ENCODE measurements at places on chromosomes 3 and 15.

DNA sequence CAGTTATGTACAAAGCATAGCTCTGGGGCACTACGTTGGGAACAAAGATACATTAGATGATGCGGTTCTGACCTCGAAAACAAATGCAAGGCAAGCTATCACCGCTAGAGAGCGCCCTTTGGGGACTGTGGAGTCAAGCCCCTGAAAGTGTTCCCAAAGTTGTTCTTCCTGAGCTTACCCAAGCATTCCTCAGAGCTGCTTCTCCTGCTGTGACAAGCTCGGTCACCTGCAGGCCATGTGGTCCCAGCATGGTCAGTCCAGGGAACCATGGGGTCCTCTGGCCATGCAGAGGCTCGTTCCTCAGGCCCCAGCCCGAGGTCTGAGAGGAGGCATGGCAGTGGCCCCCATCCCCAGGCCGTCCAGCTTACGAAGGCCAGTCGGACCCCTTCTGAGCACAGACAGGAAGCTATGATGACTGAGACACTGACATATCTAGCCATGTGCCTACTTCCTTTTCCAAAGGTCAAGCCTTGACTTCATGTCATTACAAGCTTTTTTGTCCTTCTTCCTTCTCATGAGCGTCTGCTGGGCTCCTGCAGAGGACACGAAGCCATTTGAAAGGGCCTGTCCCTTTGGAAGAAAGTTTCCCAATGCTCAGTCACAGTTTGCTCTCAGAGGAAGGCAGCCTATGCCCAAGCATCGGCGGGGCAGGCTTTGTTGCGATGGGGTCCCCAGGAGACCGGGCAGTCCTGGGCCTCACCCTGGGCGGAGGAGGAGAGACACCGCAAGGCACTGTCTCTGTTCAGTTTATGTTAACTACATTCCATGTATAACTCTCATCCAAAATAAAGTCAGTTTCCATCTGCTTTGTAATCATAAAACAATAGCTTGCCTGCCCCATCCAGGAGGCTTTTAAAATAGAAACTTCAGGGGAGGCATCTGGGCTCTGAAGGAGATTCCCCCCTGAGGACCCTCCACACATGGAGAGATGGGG is 79.3 kb downstream of the ATP10A start:
- peaks cover 2% of the 10 kb centered on the region for H3K4me1 ChIP-seq
- no peaks in the 10 kb centered on the region for H3K27me3 ChIP-seq
- no peak overlapping the region for H3K4me3 ChIP-seq
- H3K27ac ChIP-seq: no peak overlapping the region

- H3K4me1 ChIP-seq: peaks cover 25% of the 10 kb centered on the region
- H3K4me3 ChIP-seq: no peak overlapping the region
- DNase-seq: no peak
- H3K27ac ChIP-seq: no peak overlapping the region
- H3K27me3 ChIP-seq: no peaks in the 10 kb centered on the region
These were observed 10.2 kb upstream of the DLL4 start for GRCh38 chr15:40918799-40919392.

GRCh38 chr3:97871801-97872524 is 50.2 kb downstream of the CRYBG3 start:
- no peak overlapping the region for H3K27ac ChIP-seq
- no peak overlapping the region for H3K4me3 ChIP-seq
- DNase-seq: no peak
- H3K4me1 ChIP-seq: peaks cover 2% of the 10 kb centered on the region

GRCh38 chr3:62605413-62606068 is 232.2 kb upstream of the FEZF2 start:
- H3K4me1 ChIP-seq: peaks cover 7% of the 10 kb centered on the region
- no peaks in the 10 kb centered on the region for H3K27me3 ChIP-seq
- H3K4me3 ChIP-seq: no peak overlapping the region

- DNase-seq: no peak
- H3K4me1 ChIP-seq: peaks cover 3% of the 10 kb centered on the region
These were observed 217.4 kb upstream of the WNT5A start for GRCh38 chr3:55704521-55704920.

GRCh38 chr3:55621026-55621422 is 133.9 kb upstream of the WNT5A start:
- H3K4me1 ChIP-seq: peaks cover 2% of the 10 kb centered on the region
- no peaks in the 10 kb centered on the region for H3K36me3 ChIP-seq
- no peak overlapping the region for H3K27ac ChIP-seq
- H3K27me3 ChIP-seq: no peaks in the 10 kb centered on the region
- H3K4me3 ChIP-seq: no peak overlapping the region
- no peak for DNase-seq

- H3K27ac ChIP-seq: no peak overlapping the region
- no peaks in the 10 kb centered on the region for H3K27me3 ChIP-seq
- DNase-seq: no peak
These were observed 129.1 kb downstream of the IGF1R start for GRCh38 chr15:98777426-98777825.

DNA sequence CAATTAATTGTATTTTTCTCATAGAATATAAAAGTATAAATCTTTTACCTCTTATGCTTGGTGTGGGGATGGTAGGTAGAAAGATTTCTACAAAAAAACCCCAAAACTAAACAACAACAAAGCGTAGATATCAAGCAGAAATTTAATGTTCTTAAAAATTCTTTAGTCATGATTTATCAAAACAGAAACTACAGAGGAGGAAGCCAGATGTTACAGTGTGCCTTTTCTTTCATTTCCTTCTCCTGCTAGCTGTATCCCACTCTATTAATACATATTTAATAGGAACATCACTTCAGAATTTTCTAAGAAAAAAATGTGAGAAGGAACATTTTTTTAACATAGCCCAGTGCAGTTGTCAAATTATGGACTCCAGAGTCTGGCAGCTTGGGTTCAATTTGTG is 420.6 kb downstream of the TUSC7 start:
- H3K27ac ChIP-seq: no peak overlapping the region
- DNase-seq: no peak
- peaks cover 22% of the 10 kb centered on the region for H3K4me1 ChIP-seq
- no peak overlapping the region for H3K4me3 ChIP-seq
- H3K27me3 ChIP-seq: no peaks in the 10 kb centered on the region

DNA sequence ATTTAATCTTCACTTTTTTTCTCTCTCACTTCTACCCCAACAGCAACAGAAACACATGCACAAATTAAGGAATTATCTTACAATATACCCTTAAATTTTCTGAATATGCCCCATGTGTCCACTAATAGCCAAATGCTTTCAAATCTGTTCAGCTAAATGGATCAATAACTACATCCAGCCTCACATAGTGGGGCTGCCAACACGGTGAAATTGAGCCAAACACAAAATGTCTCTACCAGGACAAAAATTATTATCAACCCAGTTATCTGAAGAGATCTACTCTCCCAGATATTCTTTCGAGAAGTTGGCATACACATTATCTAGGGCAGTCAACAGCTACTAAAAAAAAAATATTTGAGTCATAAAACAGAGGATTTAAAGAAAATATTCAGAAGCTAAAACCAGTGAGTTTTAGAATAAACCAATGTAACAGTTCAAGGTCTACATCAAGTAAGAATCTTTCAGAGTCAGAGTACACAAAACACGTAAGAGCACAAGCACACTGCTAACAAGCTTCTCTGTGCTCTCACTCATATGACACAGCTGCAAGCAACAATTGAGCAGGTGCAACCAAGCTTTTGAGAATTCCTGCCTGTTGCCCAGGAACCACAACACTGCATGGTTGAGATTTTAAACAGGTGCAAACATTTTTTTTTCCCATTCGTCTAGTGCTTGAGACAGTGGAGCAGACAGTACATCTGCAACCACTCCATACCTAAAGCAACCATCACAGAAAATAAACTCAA is 247.7 kb downstream of the ZBTB20 start:
- no peak overlapping the region for H3K27ac ChIP-seq
- no peaks in the 10 kb centered on the region for H3K27me3 ChIP-seq
- no peak for DNase-seq
- H3K36me3 ChIP-seq: no peaks in the 10 kb centered on the region
- H3K4me1 ChIP-seq: peaks cover 7% of the 10 kb centered on the region

GRCh38 chr3:138367326-138367850 is 19.0 kb downstream of the MRAS start:
- no peaks in the 10 kb centered on the region for H3K27me3 ChIP-seq
- H3K4me1 ChIP-seq: peaks cover 9% of the 10 kb centered on the region
- H3K27ac ChIP-seq: no peak overlapping the region
- no peak for DNase-seq

GRCh38 chr3:138199851-138200250 is 12.8 kb downstream of the ARMC8 start:
- H3K27me3 ChIP-seq: no peaks in the 10 kb centered on the region
- no peak overlapping the region for H3K27ac ChIP-seq
- H3K4me3 ChIP-seq: no peak overlapping the region
- DNase-seq: no peak

DNA sequence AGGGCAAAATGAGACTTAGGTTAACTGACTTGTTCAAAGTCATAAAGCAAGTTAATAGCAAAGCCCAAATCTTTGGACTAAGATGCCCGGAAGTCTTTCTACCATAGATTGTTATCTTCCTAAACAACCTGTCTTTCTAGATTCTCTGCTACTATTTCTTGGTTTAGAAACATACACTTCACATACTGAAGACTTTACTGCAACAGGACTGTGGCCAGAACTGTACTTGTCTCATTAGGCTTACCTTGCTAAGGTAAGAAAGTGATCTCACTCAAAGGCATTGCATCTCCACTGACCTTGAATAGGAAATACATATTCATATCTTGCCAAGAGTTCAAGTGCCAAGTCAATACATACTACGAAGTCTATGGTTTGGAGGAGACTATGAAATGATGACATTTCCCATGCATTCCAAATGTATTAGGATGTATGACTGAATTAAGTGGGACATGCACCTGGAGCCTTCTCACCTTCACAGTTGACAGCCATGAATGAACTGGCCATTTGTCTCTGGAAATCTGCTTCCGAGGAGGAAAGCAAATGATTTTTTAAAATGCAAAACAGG is 5.0 kb downstream of the ZDHHC3 start:
- no peaks in the 10 kb centered on the region for H3K27me3 ChIP-seq
- DNase-seq: no peak
- peaks cover 7% of the 10 kb centered on the region for H3K36me3 ChIP-seq
- H3K4me1 ChIP-seq: peaks cover 5% of the 10 kb centered on the region
- H3K4me3 ChIP-seq: no peak overlapping the region

DNA sequence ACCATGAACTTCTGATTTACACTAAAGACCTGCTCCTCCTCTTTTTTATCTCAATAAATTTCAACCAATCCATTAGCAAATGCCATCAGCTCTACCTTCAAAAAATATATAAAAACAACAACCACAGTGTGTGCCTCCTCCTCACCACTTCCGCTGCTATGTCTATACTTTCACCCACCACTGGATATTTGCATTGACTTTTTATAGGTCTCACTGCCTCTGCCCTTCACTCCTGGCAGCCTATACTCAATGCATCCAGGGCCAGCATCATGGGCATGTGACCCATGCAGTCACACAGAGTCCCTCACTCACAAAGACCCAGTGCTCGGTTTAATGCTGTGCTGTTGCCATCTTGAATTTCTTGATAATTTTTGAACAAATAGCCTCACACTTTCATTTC is 53.5 kb upstream of the CCDC54 start:
- no peak for DNase-seq
- no peaks in the 10 kb centered on the region for H3K4me1 ChIP-seq
- no peak overlapping the region for H3K27ac ChIP-seq
- H3K4me3 ChIP-seq: no peak overlapping the region
- H3K27me3 ChIP-seq: no peaks in the 10 kb centered on the region

DNA sequence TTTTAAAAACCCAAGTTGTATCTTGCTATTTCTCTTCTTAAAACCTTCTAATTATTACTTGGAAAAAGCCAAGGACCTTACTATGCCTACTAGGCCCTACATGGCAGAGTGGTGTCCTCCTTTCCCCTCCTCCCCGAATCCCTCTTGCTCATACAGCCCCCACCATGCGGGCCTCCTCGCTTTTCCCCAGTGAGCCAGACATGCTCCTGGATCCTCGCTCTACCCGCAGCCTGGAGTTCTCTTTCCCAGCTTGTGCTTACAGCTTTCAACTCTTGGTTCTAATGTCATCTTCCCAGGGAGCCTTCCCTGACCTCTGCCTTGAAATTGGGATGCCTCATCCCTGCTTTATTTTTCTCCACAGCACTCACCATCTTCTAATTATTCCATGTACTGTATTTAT is 111.8 kb upstream of the TLE3 start:
- H3K4me3 ChIP-seq: no peak overlapping the region
- no peak overlapping the region for H3K27ac ChIP-seq
- no peak for DNase-seq
- H3K4me1 ChIP-seq: no peaks in the 10 kb centered on the region
- H3K36me3 ChIP-seq: no peaks in the 10 kb centered on the region

GRCh38 chr3:161264852-161265251 is 43.7 kb downstream of the NMD3 start:
- H3K27ac ChIP-seq: no peak overlapping the region
- H3K4me3 ChIP-seq: no peak overlapping the region
- H3K36me3 ChIP-seq: no peaks in the 10 kb centered on the region
- no peaks in the 10 kb centered on the region for H3K27me3 ChIP-seq
- DNase-seq: no peak
- H3K4me1 ChIP-seq: no peaks in the 10 kb centered on the region

DNA sequence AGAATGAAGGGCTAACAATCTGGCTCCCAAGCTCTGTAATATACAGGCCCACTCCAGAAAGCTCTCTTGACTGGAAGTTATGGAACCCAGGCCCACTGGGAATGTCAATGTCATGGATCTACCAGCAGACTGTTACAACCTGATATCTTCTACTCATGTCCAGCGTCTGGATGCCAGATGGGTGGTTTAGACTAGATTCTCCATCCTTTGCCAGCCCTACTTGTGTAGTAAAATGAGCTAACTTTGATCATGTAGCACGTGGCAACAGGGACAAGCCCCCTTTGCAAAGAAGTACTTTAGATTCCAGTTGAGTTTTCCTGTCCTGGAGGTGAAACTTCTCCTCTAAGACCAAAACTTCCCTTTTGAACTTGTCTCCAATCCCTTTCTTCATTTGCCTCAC is 55.1 kb downstream of the HEG1 start:
- H3K4me3 ChIP-seq: no peak overlapping the region
- peaks cover 26% of the 10 kb centered on the region for H3K4me1 ChIP-seq
- no peaks in the 10 kb centered on the region for H3K27me3 ChIP-seq
- H3K36me3 ChIP-seq: peaks cover 75% of the 10 kb centered on the region
- no peak overlapping the region for H3K27ac ChIP-seq
- DNase-seq: no peak

DNA sequence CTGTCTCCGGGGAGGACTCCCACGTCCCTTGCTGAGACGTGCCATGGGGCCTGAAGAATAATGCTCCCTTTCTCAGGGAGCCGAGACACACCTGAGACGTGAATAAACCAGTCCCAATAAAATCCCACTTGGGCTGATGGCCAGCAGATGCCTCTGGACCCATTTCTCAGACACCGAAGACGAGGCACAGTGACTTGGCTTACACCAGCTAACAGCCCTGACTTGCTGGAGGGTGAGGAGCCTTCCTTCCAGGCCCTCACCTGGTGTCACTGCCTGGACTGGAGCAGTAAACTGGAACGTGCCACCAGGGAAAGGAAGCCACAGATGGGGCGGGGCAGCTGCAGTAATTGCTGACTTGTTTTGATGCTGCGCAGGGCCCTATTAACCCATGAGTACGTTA is 189.7 kb downstream of the PDZRN3 start:
- peaks cover 6% of the 10 kb centered on the region for H3K4me1 ChIP-seq
- no peak overlapping the region for H3K4me3 ChIP-seq
- H3K27ac ChIP-seq: no peak overlapping the region
- no peaks in the 10 kb centered on the region for H3K36me3 ChIP-seq
- DNase-seq: no peak
- H3K27me3 ChIP-seq: no peaks in the 10 kb centered on the region

Measured in neuronal stem cell (in vitro differentiated cells).